ENCODE measurements at places on chromosomes 11 and 22.

DNA sequence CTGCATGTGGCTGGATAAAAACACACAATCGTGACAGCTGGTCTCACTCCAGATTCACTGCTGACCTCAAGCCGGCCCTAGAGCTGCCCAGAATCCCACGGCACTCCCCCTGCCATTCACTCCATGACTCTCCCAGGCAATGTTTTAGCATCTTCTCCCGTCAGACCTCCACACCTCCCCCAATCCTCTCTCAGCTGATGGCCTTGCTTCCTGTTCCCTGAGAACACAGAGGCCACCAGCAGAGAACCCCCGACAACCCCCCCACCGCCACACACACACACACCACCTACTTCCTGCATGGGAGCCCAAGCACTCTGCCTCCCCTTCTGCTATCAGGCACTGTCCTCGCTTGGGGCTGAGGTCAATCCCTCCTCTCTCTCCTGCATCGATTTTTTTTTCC is 9.3 kb downstream of the TNKS1BP1 start:
- no peak for DNase-seq

DNA sequence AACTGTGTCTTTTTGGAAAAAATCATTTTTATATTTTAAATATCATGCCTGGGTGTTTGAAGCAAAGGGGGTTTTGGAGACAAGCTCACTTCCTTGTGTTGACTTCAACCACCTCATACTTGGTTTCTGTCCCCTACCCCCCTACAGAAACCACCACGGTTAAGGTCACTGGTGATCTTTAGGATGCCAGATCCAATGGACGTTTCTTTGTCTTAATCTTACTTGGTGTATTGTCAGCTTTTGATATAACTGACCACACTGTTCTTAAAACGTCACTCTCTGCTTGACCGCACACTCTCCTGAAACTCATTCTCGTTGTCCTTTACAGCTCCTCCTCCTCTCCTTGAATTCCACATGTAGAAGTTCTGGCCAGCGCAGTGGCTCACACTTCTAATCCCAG is 34.8 kb upstream of the SWAP70 start:
- no peak for DNase-seq

DNA sequence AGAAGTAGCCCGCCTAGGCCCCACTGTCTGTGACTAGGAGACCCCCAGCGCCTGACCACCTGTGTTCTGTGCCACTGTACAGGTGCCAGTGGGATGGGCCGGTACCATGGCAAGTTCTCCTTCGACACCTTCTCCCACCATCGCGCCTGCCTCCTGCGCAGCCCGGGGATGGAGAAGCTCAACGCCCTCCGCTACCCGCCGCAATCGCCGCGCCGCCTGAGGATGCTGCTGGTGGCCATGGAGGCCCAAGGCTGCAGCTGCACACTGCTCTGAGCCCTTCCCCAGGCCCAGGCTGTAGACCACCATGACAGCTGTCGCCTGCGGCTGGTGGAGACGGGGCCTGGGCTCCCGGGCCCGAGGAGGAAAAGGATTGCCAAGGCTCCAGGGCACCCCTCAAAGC is 2.8 kb upstream of the NDUFS8 start:
- no peak for DNase-seq

DNA sequence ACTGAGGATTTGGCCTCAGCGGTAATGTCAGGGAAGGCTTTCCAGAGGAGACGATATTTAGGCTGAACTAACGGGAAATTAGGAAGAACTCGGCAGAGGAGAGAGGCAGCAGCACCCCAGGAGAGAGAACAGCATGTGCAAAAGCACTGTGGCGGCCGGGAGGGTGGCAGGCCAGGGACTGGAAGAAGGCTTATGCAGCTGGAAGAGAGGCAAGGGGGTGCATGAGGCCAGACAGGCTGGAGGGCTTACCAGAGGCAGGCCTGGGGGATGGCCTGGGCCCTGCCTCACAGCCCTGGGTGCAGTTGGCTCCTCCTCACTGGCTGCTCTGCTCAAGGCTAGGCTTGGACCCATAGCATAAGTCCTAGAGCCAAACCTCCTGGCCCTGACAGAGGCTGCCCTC is 7.7 kb upstream of the NPAS4 start:
- no peak for DNase-seq

GRCh38 chr22:46697811-46698515 is 40.1 kb downstream of the CERK start:
- no peak for DNase-seq

- DNase-seq, result no peak
Observed at GRCh38 chr11:108432783-108433182, 34.5 kb downstream of the C11orf65 start.

- DNase-seq, result no peak
Observed at GRCh38 chr22:49810363-49811019, 17.2 kb downstream of the BRD1 start.

GRCh38 chr11:19200410-19201201 is 1.2 kb downstream of the CSRP3 start:
- peak; percentile 44 for DNase-seq

GRCh38 chr11:120260616-120261015 is 20.7 kb downstream of the POU2F3 start:
- no peak for DNase-seq

GRCh38 chr11:1682225-1682905 is 14.6 kb upstream of the KRTAP5-6 start:
- DNase-seq, result no peak

GRCh38 chr11:78319453-78319955 is 98.1 kb downstream of the GAB2 start:
- no peak for DNase-seq

- no peak for DNase-seq
Observed at GRCh38 chr11:20840341-20840740, 171.0 kb downstream of the NELL1 start.

GRCh38 chr11:47325271-47326041 is 27.0 kb downstream of the MYBPC3 start:
- DNase-seq, result no peak

DNA sequence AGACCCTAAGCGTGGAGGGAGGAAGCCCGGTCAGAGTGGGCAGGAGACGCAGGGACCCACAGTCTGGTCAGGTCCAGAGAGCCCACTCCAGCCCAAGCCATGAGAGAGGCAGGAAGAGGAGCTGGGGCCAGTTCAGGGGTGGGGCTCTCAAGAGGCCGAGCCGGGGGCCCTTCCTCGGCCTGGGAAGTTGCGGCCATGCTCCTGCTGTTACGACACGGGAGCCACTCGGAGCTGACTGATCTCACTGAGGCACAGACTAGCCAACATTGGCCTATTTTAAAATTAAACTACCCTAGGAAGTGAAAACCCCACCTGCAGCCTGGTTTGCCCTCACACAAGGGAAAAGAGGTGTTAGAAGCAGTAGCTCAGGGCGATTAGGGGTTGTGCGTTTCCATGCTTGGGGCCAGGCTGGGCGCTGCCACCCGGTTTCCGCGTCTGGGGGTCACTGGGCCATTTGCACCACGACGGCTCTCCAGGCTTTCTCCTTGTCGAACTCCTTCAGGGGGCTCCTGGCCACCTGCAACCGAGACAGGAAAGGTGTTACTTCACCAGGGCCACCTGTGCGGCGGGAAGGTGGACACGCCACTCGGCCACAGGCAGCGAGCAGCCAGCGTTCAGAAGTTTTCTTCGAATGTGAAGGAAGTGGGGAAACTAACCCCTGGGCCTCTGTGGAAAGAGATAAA is 3.2 kb upstream of the TTLL8 start:
- DNase-seq, result no peak

GRCh38 chr11:46736615-46737014 is 17.6 kb downstream of the F2 start:
- no peak for DNase-seq

GRCh38 chr11:111393096-111393495 is 14.0 kb upstream of the POU2AF1 start:
- DNase-seq, result no peak

GRCh38 chr11:107563702-107564101 is 1.8 kb downstream of the ALKBH8 start:
- DNase-seq, result no peak

GRCh38 chr11:107040433-107041087 is 22.3 kb upstream of the GUCY1A2 start:
- no peak for DNase-seq

DNA sequence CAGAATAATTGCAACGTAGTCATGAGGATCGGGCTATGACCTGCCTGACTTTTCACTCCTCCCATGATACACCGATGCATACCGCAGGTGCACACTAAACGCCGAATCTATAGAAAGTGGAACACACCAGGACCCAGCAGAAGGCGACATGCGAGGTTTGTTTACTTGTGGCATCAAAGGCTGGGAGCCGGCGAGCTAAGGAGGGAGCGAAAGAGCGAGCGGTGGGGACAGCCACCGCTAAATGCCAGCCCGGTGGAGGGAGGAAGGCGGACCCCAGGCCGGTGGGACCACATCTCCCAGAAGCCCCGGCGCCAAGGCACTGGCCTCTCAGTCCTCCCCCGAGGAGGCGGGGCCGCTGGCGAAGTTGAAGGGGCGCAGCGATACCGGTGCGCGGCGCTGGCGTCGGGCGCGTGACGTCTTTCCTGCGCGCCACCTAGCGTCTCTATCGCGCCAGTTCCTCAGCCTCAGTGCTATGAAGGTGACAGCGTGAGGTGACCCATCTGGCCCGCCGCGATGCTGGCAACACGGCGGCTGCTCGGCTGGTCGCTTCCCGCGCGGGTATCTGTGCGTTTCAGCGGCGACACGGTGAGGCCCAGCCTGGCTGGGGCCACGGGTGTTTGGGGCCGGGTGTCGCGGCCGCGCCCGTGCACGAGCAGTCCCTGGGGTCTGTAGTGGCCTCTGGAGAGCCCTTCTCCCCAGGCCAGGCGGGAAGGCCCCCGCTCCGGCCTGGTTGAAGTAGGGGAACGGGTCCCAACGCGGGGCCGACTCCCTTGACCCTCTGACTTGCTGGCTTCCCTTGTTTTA is at the start of gene NDUFV1:
NDUFV1 (plus strand) TSS at position 445 of the 804 bp plus-strand sequence; CDS start at position 514, 69 bp downstream.
- peak; percentile 53 for DNase-seq

- DNase-seq, result no peak
Observed at GRCh38 chr11:46693597-46694012, 6.8 kb downstream of the ARHGAP1 start.

GRCh38 chr22:40156001-40156516 is 21.7 kb upstream of the TNRC6B start:
- DNase-seq, result no peak

- DNase-seq, result no peak
Observed at GRCh38 chr11:130858215-130858614, 58.1 kb downstream of the SNX19 start.

- no peak for DNase-seq
Observed at GRCh38 chr11:2911785-2912391, 17.3 kb downstream of the PHLDA2 start.

DNA sequence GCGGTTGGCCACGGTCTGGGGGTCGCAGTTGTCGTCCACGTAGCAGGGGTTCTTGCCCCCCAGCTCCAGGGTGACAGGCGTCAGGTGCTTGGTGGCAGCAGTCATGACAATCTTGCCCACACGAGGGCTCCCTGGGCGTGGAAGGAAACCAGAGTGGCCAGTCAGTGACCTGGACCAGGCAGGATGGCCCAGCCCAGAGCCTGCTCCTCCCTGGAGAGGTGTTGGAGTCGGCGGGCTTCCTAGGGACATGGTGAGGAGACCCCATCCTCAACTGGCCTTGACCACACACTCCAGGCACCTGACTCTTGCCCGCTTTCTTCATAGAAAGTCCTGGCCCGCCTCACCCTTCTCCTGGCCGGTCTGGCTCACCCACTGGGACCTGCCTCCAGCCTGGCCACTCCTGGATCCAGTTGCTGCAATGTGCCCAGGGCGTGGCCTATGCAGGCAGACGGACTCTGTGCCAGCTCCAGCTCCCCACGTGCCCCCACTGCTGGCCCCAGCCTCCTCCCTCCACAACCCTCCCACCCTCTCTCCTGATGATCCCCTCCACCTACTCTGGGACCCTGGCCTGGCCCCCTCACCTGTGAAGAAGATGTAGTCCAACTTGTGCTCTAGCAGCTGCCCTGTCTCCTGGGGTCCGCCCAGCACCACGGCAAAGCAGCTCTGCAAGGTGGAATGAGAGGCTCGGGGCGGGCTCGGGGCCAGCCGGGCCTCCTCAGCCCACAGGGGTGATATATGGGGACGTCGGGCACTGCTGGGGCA is 8.7 kb downstream of the ALDH3B2 start:
- DNase-seq, result no peak

DNA sequence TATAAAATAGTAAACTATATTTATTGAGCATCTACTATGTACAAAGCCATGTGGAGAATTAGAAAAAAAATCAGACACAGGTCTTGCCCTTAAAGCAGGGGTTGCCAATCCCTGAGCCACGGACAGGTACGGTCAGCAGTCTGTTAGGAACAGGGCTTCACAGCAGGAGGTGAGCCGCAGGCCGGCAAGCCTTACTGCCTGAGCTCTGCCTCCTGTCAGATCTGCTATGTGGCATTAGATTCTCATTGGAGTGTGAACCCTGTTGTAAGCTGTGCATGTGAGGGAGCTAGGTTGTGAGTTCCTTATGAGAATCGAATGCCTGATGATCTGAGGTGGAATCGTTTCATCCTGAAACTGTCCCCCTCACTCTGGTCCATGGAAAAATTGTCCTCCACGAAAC is 2.1 kb upstream of the RAG2 start:
- DNase-seq, result no peak

GRCh38 chr11:36791957-36792356 is 193.9 kb upstream of the RAG2 start:
- no peak for DNase-seq

DNA sequence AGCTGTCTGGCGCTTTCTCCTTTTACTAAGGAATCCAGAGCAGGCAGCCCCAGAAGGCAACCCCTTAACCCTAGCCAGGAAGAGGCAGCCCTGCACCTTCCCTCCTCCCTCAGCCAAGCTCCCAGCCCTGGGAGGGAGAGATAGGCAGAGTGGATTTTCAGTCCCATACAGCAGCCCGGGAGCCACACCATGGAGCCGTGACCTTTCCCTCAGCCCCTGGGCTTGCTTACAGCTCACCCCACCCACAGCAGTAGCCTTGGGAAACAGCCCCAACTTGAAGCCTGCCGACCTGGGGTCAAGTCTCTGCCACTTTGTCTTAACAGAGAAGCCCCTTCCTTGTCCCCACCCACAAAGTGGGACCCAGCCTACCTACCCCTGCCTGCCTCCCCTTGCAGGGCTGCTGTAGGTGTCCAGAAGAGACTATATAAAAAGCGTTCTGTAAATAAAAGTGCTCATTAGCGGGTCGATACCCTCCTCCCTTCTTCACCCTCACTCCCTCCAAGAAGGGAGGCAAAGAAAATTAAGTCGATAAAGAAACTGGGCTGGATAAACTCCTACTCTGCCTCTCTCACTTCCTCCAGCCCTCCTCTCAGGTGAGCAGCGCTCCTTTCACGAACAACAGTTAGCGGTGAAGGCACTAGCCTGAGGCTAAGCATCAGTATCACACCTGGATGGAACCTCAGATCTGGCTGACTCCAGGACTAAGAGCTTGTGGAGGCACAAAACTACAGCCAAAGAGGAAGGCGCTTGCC is 4.2 kb downstream of the TST start:
- DNase-seq, result no peak

Data from HS-5 (cell line).